ENCODE measurements at places on chromosomes 12 and 14. TPM values are rescaled to one million over a fixed set of nuclear protein-coding genes. Genes with fewer than 3 reads are reported as not detected.

The TEX52 gene
- total RNA-seq: not detected

The ZBTB42 gene
- 0.83 TPM for total RNA-seq

DNA sequence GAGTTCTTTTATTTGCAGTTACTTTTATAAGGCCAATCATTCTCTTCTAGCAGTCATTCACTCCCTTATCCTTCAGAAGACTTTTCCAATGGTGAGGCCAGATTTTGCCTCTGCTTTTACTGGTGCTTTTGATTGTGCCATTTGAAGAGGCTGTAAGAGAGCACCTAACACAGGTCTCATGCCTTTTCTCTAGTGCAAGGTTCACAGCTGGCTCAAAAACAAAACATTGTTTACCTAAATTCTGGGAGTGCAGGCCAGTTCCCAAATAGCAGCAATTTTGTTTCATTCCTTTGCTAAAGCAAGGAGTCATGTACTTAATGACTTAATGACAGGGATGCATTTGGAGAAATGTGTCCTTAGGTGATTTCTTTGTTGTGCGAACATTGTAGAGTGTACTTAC is 192.0 kb downstream of the SYT10 start:
- DNase-seq: no peak

DNA sequence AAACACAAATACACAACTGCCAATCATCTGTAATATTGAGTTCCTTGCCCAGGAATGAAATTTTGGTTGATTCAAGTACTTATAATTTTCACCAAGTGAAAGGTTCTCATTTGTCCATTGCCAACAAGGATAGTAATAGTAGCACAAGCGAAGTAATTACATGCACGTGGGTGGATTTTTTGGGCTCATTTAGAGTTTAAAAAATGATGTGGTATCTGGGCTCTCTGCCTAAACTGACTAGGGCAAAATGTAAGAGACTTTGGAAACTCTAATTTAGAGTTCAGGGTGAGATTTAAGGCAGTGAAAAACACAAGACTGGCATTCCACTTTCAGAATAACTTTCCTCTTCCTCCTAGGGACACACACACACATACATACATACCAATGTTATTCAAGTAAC is 111.7 kb downstream of the MYRFL start:
- DNase-seq: no peak

DNA sequence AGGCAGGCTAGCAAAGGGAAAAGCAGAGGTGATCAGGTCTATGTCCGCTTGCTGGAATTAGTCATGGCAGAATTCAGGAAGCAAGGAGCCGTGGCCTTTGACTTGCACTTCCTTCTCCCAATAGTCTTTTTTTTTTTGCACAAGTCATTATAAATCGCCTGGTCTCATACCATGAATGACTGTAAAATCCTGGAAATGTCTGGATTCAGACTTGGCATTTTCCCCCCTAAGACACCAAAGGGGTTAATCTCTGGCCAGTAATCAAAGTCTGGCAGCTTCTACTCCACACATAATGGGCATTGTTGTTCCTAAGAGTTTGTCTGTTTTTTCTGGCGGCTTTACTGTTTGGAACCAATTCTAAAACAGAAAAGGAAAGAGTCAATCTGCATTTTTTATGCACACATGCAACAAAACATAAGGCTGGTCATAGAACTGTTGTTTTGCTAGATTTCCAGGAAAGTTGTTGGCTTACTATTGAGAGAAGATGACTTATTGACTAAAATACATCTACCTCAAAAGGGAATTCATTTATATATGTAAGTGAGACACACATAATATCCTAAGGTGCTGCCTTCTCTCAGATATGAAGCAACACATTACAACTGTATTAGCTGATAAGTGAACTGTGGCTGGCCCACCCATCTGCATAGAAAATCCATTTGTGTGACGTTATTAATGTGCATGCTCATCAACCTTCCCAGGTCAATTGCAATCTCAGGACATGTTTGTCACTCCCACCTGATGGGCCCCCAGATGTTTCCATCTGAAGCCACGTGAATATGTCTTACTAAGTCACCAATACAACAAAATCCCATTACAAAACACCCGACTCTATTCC is 157.3 kb downstream of the BTG1 start:
- no peak for DNase-seq

DNA sequence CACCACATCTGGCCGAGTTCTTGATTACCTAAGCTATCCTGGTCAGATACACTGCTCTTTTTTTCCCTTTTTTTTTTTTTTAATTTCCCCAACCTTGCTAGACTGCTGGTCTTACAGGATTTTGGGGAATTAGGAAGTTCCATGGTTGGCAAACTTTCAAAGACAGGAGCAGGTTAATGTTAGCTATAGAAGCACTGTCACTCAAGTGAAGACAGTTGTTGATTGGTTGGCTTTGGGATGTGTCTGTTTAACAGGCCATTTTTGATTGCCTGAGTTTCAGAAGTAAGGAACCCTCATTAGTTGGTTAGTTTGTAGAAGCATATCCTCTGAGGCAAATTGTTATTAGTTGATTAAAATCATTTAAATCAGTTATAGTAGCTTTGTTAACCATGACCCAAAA is 36.8 kb downstream of the RAP1B start:
- no peak for DNase-seq

DNA sequence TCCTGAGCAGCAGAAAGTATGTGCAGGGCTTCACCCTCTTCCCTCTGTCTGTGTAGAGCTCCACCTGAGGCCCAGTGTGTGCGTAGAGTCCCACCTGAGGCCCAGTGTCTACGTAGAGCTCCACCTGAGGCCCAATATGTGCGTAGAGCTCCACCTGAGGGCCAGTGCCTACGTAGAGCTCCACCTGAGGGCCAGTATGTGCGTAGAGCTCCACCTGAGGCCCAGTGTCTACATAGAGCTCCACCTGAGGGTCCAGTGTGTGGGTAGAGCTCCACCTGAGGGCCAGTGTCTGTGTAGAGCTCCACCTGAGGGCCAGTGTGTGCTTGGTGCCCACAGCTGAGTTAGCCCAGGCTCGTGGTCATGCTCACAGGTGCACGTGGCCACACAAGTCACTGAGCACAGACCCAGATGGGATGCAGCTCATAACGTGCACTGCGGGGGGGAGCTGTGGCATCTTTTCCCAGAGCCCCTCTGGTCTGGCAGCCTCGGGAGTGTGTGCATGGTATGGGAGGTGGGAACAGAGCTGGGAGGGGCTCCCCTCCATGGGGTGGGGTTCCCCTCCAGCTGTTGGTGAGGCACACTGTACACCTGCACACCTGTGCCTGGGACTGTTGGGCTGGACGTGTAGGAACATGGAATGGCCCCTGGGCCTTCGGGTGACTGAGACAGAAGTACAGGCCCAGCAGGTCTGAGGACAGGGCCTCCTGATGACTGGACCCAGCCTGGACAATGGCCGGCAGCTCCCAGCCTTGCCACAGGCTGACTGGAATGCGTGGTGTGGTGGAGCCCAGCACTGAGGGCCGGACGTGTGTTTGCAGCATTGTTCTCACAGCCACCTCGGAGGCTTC is 20.1 kb downstream of the PACS2 start:
- DNase-seq: no peak

The NPAS3 gene
- 4.2 TPM for total RNA-seq

DNA sequence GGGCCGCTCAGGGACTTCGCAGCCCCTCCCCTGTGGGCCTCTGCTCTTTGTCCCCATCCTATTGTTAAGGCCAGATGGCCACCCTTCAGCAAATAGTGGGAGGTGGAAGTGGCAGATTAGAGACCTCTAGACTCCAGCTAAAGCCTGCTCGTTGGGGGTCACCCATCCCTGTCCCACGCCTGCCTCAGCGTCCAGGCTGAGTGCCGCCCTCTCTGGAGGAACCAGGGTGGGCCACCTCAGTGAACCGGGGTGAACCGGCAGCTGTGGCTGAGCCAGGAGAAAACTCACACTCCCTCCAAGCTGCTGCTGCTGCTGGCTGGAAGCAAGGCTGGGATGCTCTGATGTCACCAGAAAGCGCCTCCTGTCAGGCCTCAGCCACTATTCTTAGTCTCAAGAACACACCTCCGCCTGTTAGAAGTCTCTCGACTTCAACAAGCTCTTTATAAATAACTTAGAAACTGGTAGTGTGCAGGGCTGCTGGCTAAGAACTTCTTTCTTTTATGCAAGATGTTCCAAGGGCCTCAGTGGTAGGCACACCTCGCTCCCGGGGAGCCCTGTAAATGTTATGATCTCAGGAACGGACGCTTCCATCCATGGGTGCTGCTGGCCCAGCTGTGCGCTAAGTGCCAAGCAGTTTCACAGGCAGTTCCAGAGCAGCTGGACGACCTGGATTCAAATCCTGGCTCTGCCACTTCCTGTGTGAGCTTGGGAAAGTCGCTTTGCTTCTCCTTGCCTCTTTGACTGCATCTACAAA is 19.8 kb upstream of the TESC start:
- no peak for DNase-seq

DNA sequence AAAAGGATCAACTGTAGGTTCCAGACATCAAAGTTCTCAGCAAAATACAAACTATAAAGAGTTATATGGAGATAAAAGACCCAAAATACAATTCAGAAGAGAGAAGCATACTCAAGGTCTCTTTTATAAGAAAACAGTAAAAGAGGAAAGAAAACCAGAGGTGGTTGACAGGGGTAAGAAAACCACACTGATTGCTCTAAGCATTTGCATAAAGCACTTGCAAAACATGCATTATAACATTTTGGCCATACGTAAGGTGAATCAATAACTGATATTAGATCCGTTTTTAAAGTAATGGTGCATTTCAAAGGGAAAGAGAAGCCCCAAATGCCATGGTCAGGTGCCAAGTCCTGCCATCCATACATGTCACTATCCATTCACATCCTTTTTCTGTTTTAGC is 5.9 kb downstream of the DDHD1 start:
- no peak for DNase-seq

DNA sequence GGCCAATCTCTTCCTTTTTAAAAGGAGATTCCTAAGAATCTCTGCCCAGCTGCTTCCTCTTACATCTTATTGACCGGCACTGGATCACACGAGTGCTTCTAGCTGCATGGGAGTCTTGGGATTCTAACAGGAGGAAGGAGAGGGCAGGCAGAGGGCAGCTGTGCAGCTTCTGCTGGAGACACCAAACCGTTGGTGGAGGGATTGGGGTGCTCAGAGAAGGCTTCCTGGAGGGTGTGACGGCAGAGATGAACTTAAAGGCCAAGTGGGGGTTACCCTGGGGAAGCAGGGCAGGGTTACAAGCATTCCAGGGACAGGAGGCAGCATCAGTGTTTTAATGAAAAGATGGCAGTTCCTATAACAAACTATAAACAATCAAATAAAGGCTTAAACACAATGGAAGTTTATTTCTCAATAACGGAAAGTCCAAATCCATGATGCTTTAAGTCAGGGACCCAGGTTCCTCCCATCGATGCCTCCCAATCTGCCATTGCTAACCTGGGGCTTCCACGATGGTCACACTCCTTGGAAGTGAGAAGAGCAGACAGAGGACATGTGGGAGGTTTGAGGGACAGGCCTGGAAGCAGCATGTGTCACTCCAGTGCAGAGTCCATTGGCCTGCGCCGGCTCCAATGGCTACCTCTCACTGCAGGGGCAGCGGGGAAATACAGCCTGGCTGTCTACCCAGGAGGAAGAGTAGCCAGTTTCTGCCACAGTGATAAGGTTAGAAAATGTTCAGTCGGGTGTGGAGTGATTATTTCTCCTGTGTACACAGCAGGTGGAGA is 53.1 kb upstream of the DDX11 start:
- no peak for DNase-seq

DNA sequence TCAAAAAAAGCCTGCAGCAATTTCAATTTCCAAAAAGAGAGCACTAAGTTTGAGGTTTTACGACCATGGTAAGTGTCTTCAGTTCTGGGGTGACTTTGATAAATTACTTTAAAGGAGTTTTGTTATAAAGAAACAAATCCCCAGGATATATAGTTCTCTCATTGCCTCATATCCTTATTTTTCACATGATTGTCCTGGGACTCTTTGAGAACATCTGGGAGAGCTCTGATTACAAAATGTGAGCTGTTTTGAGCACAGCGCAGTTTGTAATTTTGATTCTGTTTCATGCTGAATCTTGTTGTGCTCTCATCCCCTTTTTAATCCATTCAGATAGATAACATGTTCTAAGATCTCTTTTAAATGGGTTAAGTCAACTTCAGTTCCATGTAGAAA is 67.7 kb upstream of the DCN start:
- no peak for DNase-seq

DNA sequence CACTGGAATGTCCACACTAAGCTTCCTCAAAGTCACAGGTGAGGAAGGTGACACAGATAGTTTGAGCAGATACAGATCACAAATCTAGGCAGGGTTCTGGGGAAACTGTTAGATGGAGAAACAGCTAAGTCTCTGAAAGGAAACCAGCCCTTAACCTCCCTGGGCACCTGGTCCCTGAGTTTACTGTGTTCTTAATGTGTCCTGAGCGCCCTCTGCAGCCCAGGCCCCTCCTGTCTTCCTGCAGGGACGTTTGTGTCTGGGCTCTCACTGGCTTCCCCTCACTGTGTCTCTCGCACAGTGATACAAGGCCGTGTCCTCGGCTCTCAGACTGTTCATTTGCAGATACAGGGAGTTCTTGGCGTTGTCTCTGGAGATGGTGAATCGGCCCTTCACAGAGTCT is 684.3 kb downstream of the TMEM121 start:
- DNase-seq: no peak

- no peak for DNase-seq
Measured at GRCh38 chr12:89040146-89040964, 311.9 kb downstream of the DUSP6 start.

DNA sequence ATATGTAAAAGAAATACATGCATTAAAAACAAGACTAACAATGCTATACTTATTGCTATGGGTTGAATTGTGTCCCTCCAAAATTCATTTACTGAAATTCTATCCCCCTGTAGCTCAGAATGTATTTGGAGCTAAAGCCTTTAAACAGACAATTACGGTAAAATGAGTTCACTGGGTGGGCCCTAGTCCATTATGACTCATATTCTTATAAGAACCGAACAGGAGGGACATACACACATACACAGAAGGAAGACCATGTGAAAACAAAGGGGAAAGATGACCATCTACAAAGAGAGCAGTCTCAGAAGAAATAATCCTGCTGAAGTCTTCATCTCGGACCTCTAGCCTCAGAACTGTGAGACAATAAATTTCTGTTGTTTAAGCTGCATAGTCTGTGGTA is 77.1 kb upstream of the ANKS1B start:
- DNase-seq: no peak

The TRHDE gene
- 8.8 TPM for total RNA-seq

DNA sequence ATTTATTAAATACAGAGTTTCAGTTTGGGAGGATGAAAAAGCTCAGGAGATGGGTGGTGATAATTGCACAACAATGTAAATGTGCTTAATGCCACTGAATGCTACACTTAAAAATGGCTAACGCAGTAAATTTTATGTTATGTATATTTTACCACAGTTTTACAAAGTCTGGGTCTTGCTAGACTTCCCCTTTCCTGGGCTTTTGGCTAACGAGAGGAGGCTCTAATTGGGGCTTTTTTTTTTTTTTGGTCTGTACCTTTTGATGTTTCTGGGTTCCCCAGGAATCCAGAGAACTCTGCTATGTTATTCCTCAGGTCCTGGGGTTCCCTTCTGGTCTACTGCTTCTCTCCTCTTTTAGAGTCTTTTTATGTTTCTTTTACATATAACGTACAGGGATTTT is 355.5 kb downstream of the CACNA1C start:
- no peak for DNase-seq

GRCh38 chr12:94941440-94941862 is 62.0 kb downstream of the NDUFA12 start:
- DNase-seq: no peak

The SMAGP gene
- 6.3 TPM for total RNA-seq

The RPGRIP1 gene
- total RNA-seq: not detected
